Tibial nerve (tissue), 4 donors: ENCODE measurements at places on chromosomes 7 and 10. TPM values are rescaled to one million over a fixed set of nuclear protein-coding genes. Genes with fewer than 3 reads are reported as not detected.
A peak's percentile ranks its signal among the peaks of the same experiment; 100 is the strongest.

Gene WEE2
- total RNA-seq = not detected

DNA sequence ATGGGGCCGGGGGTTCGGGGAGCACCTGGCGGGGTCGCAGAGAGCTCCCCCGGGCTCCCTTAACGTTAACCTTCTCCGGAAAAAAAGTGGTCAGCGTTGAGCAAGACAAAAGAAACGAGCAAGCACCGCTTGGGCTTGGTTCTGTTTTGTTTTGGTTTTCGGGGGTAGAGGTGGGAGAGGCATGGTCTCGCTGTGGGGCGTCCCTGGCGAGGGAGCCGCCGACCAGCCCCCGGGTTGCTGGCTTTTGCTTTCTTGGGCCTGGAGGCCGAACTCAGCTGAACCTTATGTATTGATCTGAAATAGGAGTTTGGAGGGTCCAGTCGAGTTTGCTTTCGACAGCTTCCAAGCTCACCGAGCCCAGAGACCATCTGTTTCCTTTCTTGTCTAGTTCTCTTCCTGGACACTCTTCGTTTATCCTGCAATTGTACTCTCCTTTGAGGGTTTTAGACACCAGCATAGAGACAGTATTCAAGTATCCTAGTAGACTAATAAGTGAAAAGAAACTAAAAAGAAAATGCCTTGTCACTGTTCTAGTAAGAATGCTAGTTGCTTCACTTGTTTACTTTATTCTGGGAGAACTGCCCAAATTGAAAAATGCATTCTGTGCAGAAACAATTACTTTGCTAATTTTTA, 980 bp downstream of the FHIP2A start:
- H3K4me3 ChIP-seq = peak overlapping the region; percentile 97
- peak overlapping the region; percentile 99 for H3K27ac ChIP-seq
- no peaks in the 10 kb centered on the region for H3K36me3 ChIP-seq
- peaks cover 30% of the 10 kb centered on the region for H3K4me1 ChIP-seq
- no peaks in the 10 kb centered on the region for H3K27me3 ChIP-seq

DNA sequence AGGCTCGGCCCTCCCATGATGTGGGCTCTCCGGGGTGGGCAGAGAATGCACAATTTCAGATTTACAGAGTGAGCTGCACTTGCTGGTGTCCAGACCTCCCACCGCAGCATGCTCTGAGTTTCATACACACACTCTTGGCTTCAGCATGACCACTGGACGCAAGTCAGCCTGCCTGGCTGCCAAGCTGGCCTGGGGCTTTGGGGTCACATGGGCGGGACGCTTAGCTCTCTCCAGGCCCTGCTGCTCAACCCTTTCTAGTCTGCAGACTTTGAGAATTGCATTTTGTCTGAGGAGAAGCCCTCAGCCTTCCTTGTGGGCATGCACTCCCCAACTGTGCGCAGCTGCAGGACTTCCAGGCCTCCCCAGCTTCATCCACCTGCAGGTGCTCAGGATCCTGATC, 5.7 kb downstream of the CYP2E1 start:
- no peaks in the 10 kb centered on the region for H3K4me1 ChIP-seq
- H3K27me3 ChIP-seq = no peaks in the 10 kb centered on the region
- H3K27ac ChIP-seq = no peak overlapping the region
- no peak for DNase-seq
- H3K4me3 ChIP-seq = no peak overlapping the region
- H3K36me3 ChIP-seq = no peaks in the 10 kb centered on the region

DNA sequence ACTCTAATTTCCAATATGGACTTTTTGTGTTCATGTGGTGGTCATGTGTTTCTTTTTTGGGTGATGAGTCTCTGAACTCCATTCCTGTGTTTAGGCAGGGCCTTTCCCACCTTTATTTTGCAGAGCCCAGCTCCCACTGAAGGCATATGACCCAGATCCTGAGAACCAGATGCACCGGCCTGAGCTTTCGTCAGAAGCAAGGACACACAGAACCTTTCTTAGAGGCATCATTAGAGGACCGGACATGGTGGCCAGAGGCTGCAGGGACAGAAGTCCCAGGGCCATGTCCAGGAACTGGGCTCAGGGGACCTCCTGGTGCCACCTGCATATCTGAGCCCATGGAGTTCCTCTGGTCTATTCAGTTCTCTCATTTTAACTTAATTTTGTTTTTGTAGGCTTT, 200.9 kb upstream of the ZNF32 start:
- no peak overlapping the region for H3K27ac ChIP-seq
- no peak overlapping the region for H3K4me3 ChIP-seq
- peaks cover 17% of the 10 kb centered on the region for H3K4me1 ChIP-seq
- DNase-seq = no peak
- no peaks in the 10 kb centered on the region for H3K27me3 ChIP-seq

GRCh38 chr10:98450618-98451017, 3.9 kb upstream of the HPS1 start:
- no peak for DNase-seq
- H3K4me1 ChIP-seq = peaks cover 6% of the 10 kb centered on the region
- no peaks in the 10 kb centered on the region for H3K36me3 ChIP-seq
- H3K27ac ChIP-seq = no peak overlapping the region
- H3K4me3 ChIP-seq = no peak overlapping the region

DNA sequence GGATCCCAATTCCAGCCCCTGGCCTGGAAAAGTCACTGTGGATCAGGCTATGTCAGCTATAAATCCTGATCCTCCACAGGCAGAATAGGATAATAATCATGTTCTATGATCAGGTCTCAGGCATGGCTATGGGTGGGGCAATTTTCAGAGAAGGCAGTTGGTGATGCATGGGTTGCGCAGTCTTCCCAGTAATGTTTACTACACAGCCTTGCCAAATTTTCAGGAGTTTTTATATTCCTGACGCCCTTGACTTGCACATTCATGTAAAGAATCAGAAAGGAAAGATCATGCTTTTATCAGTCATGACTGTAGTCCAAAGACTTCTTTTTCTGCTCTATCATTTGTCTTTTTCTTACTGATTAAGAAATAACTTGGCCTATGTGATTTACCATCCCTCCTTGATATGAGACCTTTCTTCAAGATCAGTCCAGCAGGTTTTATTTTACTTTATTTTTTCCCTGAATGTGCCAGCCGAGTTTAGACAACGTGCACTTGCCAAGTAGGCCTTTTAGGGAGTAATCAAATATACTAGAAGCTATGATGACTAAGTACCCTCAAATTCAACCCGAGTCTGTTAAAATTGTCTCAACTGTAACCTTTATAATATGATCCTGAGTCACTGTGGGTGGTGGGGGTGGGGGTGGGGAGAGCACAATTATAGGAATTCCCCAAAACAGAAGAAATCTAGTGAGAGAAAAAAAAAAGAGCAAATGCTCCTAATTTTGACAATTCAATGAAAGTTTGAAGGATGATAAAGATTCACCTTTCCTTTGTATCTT, 31.9 kb downstream of the ARL4A start:
- H3K27ac ChIP-seq = peak overlapping the region; percentile 77
- no peak overlapping the region for H3K4me3 ChIP-seq
- no peaks in the 10 kb centered on the region for H3K36me3 ChIP-seq
- DNase-seq = peak; percentile 27
- H3K4me1 ChIP-seq = peaks cover 34% of the 10 kb centered on the region
